Stimulated activated CD4-positive, alpha-beta T cell treated with anti-CD3 and anti-CD28 coated beads, Interleukin-4, amount 100 ng/mL, for 24 hours (primary cell): ENCODE measurements at places on chromosomes 1 and 21.

- DNase-seq = no peak
Observed at GRCh38 chr1:82759035-82759434, 958.3 kb downstream of the ADGRL2 start.

DNA sequence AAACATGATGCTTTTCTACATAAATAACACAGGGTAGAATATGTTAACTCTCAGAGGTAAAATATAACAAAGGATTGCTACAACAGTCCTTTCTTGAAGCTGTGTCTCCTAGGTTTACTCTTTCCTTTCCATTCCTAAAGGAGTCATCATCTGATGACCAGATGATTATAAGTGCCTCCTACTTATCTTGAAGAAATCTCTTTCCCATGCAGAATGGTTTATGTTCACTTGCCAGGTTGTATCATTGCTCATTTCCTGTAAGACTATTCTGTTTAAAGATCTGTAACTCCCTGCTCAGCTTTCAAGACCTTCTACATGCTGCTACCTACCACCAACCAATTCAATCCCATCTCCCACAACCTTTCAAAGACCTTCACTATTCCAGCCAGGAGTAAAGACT is 51.5 kb upstream of the PTCH2 start:
- DNase-seq = no peak

DNA sequence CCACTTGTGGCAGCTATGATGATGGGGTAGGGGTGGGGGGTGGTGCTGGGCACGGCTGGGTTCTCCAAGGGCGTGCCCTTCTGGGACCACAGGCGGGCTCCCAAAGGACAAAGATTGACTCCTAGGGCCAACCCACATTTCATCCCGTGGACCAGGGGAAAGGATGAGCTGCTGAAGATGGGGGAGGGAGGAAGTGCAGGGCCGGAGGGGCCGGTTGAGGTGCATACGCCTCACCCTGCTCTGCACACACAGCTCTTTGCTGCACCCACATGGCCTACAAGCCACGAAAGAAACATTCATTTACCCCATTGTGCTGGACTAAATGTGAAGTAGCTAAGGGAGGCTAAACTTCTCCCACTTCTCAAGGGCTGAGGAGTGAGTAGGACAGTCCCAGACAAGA is 34.2 kb upstream of the GNPAT start:
- no peak for DNase-seq

DNA sequence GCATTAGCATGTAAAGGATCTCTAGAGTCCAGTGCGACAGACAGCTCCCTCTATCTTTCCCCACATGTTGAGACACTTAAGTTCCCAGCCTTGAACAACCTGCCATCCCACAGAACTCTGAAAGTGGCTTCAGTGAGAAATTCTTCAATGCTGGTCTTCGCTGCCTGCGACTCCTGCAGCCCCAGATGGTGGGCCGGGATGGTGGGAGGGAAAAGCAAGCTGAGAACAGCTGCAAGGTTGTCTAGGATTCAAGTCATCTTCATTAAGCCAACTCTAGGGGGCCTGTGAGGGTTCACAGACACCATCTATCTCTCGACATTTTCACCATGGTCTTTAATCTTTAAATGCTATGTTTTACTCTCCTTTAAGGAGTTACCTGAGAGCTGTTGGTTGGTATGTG is 185.5 kb upstream of the C1orf174 start:
- DNase-seq = no peak

DNA sequence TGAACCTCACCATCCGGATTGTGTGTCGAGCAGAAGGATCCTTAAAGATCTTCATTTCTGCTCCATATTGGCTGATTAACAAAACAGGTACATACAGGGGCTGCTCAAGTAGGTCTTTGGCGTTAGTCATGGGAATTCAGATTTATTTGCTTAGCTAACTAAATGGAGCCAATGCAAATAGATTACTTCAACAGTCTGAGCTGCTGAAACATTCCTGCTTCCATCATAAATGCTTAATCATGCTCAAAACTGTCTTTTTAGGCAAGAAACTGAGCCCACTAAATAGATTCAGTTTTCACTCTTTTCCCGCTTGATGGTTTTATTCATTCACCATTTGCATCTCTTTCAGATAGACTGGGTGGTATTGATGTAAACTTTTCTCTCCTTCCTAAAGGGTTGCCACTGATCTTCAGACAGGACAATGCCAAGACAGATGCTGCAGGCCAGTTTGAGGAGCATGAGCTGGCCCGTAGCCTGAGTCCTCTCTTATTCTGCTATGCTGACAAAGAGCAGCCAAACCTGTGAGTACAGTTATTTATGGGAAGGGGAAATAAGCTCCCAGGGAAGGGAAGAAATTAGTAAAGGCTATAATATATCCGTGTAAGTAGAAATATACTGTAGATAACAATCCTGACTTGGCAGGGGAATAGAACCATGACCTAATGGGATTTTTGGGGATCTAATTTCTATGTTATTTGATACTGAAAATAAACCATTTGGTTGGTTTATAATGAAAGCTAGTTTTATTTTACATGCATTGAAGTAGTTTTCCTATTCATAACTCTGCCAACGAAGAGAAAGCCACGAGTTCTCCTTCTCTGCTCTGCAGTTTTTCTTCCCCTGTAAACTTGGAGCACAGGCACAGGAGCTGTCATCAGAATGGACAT is 126.4 kb downstream of the VPS13D start:
- no peak for DNase-seq

- no peak for DNase-seq
Observed at GRCh38 chr21:38289705-38290485, 33.1 kb downstream of the KCNJ15 start.

- DNase-seq = no peak
Observed at GRCh38 chr1:29408831-29409605, 172.7 kb downstream of the PTPRU start.

- DNase-seq = no peak
Observed at GRCh38 chr1:3922201-3922725, 22.2 kb upstream of the C1orf174 start.

- no peak for DNase-seq
Observed at GRCh38 chr1:109385417-109385816, 12.3 kb downstream of the SORT1 start.

DNA sequence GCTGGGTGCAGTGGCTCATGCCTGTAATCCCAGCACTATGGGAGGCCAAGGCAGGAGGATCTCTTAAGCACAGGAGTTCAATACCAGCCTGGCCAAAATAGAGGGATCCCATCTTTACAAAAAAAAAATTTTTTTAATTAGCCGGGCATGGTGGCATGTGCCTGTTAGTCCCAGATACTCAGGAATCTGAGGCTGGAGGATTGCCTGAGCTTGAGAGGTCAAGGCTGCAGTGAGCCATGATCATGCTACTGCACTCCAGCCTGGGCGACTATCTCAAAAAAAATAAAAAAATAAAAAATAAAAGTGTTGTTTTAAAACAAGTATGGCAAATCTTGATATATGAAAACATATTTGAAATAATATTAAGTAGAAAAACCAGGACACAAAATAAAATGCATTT is 44.4 kb upstream of the CACHD1 start:
- no peak for DNase-seq
